Activated CD4-positive, alpha-beta T cell treated with anti-CD3 and anti-CD28 coated beads for 36 hours (primary cell): ENCODE measurements at places on chromosomes 16 and 17. TPM values are rescaled to one million over a fixed set of nuclear protein-coding genes. Genes with fewer than 3 reads are reported as not detected.

RAC3 gene
- total RNA-seq, result 10.6 TPM

SERPINF2 gene
- total RNA-seq, result not detected

ACSM2A gene
- total RNA-seq, result not detected

NPIPA2 gene
- total RNA-seq, result 2.1 TPM

GLOD4 gene
- 59.5 TPM for total RNA-seq

FOXC2 gene
- not detected for total RNA-seq

NUDT7 gene
- 11.4 TPM for total RNA-seq

LRRC75A gene
- 1.2 TPM for total RNA-seq

DPEP3 gene
- not detected for total RNA-seq

ASPA gene
- total RNA-seq, result not detected

MARCHF10 gene
- total RNA-seq, result not detected

TPSD1 gene
- total RNA-seq, result not detected

AANAT gene
- not detected for total RNA-seq

RNF43 gene
- 1.0 TPM for total RNA-seq

ALOX15B gene
- 0.18 TPM for total RNA-seq

FBXL16 gene
- total RNA-seq, result 6.1 TPM

KRTAP16-1 gene
- total RNA-seq, result not detected

FTO gene
- 50.9 TPM for total RNA-seq

GGT6 gene
- total RNA-seq, result not detected

EPX gene
- not detected for total RNA-seq

NPW gene
- 2.8 TPM for total RNA-seq

SLC6A4 gene
- not detected for total RNA-seq

C16orf54 gene
- total RNA-seq, result 21.3 TPM

GPR139 gene
- total RNA-seq, result not detected

CETP gene
- 0.14 TPM for total RNA-seq

INCA1 gene
- 0.28 TPM for total RNA-seq

SLC25A10 gene
- total RNA-seq, result 28.6 TPM

POLR3E gene
- 87.4 TPM for total RNA-seq

FA2H gene
- total RNA-seq, result not detected
